IMR-90 (cell line): ENCODE measurements at places on chromosomes 3 and 15. TPM values are rescaled to one million over a fixed set of nuclear protein-coding genes. Genes with fewer than 3 reads are reported as not detected.
A peak's percentile ranks its signal among the peaks of the same experiment; 100 is the strongest.

- DNase-seq, result no peak
These were observed 148.6 kb downstream of the IMPG2 start for GRCh38 chr3:101171681-101172191.

DNA sequence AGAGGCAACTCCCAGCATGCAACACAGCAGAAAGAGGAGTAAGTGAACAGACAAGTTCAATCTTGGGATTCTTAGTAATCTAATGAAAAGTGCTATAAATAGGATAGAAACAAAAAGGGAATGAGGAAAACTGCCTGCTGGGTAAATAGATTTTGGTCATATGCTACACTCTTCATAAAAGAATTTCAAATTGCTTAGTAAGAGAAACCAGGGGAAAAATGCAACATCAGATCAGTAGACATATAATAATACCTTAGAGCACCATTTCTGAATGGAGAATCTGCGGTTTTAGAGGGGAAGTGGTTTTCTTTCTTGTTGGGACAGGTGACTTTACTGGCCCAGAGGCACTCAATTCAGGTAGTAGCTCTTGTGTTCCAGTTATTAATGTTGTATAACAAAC is 13.4 kb upstream of the TBC1D5 start:
- no peak for DNase-seq

The MUC20 gene
- not detected in 2 replicates for total RNA-seq

GRCh38 chr3:169285057-169286033 is 378.2 kb downstream of the MECOM start:
- DNase-seq, result no peak

The FAM227B gene
- total RNA-seq, result 1.8 and 2.5 TPM in 2 replicates

The MESP2 gene
- total RNA-seq, result 0.18 and 0.28 TPM in 2 replicates

DNA sequence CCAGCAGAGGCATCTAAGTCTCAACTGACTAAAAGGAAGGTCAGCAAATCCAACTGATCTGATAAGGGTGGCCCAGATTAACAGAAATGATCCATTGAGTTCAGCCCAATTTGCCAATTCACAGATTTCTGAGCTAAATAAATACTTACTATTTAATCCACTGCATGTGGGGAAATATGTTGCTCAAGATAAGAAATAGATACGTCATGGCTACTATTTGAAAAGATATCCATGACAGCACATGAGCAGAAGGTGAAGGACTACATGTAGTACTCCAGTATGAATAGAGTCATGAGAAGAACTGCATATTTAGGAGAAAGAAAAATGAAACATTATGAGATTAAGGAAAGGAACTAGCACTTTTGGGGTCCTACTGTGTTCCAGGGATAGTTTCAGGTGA is 332.4 kb downstream of the ARPP21 start:
- DNase-seq, result no peak

DNA sequence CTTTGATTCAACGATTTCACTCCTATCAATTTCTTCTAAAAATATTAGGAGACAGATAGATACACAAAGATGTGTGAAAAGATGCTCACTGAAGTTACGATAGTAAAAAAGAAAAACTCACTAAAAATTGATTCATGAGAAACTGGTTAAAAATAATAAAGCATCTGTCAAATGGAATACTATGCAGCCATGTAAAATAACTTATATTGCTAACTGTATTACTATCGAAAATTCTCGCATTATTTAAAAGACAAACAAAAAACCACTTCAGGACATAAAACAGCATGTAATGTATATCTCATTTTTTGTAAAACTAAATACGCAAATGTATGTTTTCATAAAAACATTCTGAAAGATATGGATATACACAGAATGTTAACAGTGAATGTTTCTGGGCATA is 33.4 kb upstream of the LDHAL6B start:
- DNase-seq, result no peak

GRCh38 chr3:10320320-10320677 is 613 bp downstream of the SEC13 start:
- no peak for DNase-seq

The CHD2 gene
- total RNA-seq, result 64.7 and 71.4 TPM in 2 replicates

GRCh38 chr15:68337826-68338225 is 60.3 kb downstream of the FEM1B start:
- DNase-seq, result no peak

DNA sequence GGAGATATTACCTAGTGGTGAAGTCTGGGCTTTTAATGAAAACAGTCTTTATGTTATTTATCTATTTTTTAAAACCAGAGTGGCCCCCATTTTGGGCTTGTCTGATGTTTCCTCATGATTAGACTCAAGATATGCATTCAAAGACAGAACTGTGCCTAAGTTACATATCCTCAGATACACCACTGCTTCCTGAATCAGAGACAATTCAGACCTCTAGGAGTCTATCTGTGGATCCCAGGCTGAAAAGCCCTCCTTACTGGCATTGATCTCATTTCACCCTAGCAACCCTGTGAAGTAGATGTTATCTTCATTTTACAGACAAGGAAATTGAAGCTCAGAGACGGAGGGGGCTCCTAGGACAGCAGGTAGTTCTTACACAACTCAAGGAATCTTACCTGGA is 16.8 kb upstream of the TGM5 start:
- DNase-seq, result no peak

The SPTBN5 gene
- under 0.01 TPM in 2 replicates for total RNA-seq

DNA sequence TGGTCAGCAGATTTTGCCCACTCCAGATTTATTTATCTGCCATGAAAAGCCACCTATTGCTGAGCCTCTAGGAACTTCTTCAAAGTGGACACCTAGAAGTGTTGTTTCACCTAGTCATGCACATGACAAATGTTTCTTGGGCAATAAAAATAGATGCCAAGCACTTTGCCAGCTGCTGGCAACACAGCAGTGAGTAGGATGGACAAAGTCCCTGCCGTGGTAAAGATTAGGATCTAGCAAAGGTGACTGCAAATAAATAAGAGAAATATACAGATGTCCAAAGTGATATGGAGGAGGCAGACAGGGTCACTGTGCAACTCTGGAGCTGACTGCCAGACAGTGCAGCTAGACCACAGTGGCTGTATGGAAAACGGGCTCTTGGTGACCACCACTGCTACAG is 137.9 kb downstream of the SUCLG2 start:
- no peak for DNase-seq

GRCh38 chr15:100224206-100225185 is 117.3 kb downstream of the ADAMTS17 start:
- no peak for DNase-seq

GRCh38 chr3:57972531-57973111 is 35.6 kb upstream of the FLNB start:
- DNase-seq, result no peak

The ARNT2 gene
- 14.7 and 19.0 TPM in 2 replicates for total RNA-seq

DNA sequence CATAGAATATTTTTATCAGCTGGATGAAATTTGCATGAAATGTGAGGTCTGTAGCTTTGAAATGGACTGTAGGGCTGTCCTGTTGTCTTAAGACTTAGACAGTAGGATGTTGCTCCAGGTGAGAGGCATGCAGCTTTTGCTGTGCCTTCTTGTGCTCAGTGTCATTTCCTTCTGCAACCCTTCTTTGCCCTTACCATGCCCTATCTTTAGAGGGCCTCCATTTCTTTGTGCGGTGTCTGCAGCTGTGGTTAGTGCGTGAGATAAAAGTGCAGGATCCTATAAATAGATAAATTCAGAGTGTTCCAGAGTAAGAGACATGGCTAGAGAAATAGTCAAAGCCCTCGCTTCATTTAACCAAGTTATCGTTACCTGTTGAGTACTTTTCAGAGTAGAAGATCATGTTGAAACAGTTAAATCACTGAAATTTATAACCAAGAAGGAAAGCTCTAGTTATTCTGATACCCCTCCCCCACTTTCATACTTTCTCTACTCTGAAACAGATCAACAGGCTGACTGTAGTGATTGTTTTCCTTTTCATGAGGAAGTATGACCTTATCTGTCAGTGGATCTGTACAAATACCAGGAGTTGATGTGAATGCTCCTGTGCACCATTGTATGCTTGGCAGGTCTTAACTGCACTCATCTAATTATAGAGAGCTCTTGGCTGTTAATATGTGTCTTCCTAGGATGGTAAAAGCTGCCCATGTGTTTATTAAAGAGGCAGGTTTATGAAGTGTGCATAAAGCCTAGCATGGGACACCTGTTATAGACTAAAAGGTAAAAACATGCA is 18.2 kb downstream of the EIF3J start:
- DNase-seq, result no peak

DNA sequence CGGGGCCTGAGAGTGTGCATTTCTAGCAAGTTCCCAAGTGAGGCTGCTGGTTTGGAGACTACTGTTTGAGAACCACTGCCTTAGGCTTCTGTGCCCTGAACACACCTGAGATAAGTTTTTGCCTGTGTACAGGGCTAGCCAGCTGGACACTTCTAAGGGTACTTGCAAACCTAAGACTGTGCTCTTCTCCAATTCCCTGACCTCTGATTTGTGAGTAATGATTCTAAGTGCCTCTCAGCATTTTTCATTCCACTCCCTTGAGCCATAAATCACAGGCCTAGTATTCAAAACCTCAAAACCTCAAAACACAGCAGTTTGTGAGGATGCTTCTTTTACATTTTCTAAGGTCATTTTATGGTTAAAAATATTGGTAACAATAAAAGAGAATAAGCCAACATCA is 148.4 kb downstream of the CHST2 start:
- DNase-seq, result no peak

DNA sequence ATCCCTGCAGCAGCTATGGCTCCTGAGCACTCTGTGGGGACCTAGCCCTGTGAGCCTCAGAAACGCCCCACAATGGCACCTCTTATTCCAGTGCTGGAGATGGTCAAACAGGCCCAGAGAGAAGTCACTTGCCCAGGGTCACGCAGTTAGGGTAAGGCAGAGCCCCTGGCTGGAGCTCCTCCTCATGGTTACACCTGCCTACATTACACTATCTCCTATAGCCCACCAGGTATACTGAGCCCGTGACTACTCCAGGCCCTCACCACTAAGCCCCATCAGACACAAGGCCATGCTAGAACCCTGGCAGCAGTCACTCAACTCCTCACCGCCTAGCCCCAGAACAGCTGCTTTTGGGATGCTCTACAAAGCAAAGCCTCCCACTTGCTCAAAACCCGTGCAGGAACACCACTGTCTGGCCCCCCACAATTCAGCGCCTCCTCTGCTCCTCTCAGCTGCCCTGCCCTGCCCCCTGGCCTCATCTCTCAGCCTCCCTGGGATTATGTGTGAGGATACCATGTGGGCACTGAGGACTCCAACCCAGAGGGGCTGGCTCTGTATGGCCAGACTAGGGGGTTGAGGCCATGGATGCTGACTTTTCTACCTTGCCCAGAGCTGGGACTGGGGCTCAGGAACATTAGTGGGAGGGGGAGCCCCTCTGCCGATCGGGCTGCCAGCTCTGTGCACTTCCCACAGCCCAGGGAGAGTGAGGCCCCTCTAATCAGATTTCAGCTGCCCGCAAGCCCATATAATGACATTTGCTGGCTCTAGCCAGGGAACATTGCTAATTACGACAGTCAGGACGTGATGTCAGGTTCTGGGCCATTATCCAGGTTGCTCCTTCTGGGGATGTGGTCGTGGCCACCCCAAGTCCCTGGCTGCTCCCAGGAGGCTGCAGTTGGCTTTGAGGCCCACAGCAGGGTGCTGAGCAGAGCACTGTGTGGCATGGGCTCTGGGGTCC is 4.0 kb downstream of the NT5DC2 start:
- DNase-seq, result peak; percentile 46

GRCh38 chr3:51916418-51916817 is 13.3 kb upstream of the IQCF1 start:
- no peak for DNase-seq

The HES1 gene
- total RNA-seq, result 3.6 and 8.3 TPM in 2 replicates

- DNase-seq, result no peak
These were observed 15.8 kb downstream of the IGSF11 start for GRCh38 chr3:119018690-119019463.

The ABHD6 gene
- total RNA-seq, result 4.7 and 5.0 TPM in 2 replicates

DNA sequence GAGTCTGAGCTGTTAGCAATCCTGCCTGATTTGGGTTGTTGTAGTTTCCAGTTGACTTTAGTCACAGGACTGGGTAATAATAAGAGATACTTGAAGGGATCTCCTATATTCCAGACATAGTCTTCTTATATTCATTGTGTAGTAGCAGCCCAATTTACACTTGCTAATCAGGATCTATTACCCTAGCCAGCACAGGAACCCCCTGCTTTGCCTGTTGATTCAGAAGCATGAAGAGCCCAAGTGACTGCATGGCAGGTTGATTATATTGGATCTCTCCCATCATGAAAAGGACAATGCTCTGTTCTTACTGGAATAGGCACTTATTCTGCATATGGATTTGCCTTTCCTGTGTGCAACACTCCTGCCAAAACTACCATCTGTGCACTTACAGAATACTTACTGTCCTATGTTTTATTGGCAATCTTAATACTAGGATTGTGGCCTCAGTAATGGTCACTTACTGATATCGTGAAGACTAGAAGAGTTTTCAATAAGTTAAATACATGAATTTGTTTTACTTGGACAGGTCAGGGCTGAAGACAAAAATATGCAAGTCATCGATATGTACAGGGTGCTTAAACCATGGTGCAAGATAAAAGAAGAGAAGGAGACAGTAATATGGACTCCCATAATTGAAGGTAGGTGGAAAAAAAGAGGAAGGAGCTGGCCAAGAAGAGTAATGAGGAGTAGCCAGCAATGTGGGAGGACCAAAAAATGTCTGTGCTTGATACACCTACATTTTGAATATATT is 304.1 kb downstream of the MCTP2 start:
- DNase-seq, result no peak

The COMMD4 gene
- 91.2 and 95.5 TPM in 2 replicates for total RNA-seq

The ITPKA gene
- total RNA-seq, result 1.1 and 1.4 TPM in 2 replicates

DNA sequence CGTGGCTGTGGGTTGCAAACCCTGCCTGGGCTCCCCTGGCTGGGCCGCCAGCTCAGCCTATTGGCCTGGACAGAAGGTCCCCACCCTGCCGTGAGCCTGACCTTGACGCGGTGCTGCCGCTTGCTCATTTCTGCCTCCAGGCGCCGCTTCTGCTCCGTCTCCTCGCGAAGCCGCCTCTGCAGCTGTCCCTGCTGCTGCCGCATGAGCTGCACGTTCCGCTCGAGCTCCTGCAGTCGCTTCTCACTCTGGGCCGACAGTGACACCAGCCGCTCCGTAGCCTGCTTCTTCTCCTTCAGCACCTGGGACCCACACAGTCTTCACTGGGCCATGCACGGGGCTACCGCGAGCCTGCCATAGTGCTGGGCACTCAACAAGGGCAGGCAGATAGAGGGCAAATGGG is 21.7 kb downstream of the KIF7 start:
- no peak for DNase-seq

- no peak for DNase-seq
These were observed 182.2 kb downstream of the MEGF11 start for GRCh38 chr15:66071160-66071920.

DNA sequence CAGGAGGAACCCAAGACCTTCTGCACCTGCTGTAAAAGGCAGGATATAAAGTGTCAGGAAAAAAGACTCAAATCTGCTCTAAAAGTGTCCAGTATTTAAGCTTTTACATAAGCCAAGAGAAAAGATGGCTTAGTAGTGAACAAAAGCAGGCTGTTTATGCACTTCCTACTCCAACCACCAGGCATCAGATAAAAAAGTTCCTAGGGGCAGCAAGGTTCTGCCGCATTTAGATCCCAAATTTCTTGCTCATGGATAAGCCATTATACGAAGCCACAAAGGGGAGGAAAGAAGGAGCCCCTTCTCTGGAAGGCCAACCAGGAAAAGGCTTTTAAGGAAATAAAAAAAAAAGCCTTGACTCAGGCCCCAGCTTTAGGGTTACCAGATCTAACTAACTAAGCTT is 10.6 kb upstream of the SLC9C1 start:
- DNase-seq, result peak; percentile 13

The ISLR gene
- under 0.01 TPM in 2 replicates for total RNA-seq
